ENCODE measurements at places on chromosomes 4 and X.

DNA sequence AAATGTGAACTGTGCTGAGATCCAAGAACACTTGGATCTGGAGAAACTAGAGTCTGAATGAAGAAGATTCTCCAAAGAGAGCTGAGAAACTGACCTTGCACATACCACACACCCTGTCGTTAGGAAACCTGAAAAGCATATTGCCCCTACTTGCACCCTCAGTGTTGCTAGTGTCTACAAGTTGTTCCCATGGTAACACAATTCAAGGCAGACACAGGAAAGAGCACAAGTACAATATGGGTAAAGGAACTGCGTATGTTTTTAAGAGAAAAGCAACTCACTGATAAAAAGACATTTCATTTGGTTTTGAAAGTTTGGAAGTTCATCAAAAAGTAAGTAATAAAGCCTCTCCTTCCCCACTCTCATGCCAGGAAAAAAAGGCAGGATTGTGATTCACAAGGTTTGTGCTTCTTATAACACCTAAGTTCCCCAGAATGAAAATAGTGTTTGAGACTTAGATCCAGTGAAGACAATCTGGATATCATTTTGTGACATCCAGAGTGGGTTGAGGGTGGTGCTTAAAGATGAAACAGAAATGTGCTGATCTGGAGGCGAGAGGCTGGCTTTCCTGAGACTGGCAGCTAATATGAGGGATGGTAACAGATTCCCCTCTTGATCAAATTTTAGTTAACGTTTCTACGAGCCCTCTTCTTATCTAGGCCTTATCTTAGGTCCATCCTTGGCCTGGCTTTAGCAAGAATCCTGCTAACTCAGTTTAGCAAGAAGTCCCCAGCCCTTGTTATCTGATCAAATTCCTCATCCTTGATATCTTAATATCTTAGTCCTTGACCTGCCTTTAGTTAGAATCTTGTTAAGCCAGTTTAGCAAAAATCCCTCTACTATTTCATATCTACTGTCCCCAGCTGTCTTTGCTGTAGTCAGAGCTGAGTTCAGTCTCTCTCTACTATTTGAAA lies 42.3 kb downstream of the NIPAL1 start:
- DNase-seq, result no peak

DNA sequence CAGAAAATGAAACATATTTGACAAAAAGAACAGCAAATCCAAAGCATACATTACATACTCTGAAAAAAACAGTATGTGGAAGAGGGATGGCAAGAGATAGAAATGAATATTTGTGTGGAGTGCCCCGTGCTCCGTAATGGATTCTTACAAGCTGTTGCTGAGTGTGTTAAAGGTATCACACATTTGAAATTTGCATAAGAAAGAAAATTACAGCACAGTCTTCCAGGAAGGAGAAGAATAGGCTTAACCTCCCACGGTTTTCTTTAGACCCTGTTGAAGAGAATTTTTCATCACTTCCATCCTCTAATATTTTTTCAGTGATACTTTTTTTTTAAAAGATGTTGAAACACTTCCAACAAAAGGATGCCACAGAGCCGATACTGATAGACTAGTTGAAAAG lies 1489.4 kb downstream of the RAPGEF2 start:
- DNase-seq, result no peak

DNA sequence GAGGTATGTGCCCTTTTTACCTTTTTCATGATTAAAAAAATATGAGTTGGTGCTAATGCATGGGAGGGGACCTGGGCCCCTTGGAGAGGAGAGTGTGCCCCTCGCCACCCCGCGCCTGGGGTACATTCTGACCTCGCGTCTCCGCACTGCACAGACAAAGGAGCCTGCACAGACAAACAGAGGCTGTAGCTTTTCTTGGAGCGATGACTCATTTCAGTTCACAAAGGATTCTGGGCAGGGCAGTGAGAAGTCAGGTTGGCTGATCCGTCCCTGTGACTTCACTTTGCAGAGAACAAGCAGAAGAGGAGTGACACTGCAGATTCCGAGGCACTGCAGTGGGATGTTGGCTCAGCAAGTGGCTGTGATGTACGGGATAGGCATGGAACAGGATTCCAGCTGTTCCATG lies 82.9 kb downstream of the STOX2 start:
- DNase-seq, result no peak

- no peak for DNase-seq
Measured at GRCh38 chrX:33183361-33183760, 28.0 kb downstream of the DMD start.

- DNase-seq, result no peak
Measured at GRCh38 chr4:155828628-155829027, 37.4 kb downstream of the ASIC5 start.

DNA sequence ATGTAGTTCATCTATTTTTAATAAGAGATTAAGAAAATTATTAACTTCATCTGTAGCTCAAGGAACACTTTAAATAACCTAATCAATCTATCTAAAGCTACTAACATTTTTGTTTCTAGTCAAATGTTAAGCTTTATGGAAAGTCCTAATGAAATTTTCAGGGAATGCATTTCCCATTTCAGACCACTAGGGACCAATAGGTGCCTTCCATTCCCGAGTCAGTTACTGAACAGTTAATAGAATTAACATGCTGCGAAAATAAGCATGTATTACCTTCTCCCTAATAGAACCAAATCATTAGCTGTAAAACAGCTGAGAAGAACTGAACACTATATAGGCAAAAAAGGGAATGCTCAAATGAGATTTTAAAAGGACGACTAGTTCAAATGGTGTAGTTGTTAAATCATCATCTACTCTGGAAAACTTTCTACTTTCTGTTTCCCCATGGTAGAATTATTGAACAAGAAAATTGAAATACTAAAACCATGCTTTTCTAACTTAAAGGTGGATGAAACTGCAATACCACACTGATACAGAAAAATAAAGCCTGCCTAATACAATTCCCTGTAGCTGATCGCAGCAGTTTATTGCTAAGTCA lies 22.5 kb downstream of the STX18 start:
- DNase-seq, result no peak

- no peak for DNase-seq
Measured at GRCh38 chrX:13263560-13264251, 56.1 kb downstream of the ATXN3L start.

DNA sequence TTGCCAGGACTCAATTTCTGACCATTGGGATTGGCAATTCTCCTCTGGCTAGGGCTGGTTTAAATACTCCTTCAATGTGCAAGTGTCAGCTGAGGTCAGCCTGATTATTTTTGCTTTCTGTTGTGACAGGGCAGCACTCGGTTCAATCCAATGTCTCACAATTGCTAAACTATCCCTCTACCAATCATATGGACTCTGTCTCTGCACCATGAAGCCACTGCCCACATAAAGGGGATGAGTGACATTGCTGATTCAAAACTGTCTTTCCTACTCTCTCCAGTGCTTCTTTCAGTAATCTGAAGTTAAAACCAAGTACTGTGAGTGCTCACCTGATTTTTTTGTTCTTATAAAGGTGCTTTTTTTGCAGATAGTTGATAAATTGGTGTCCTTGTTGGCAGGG lies 1030.7 kb downstream of the GLUD2 start:
- DNase-seq, result no peak

GRCh38 chr4:101172369-101172768 lies 175.0 kb downstream of the PPP3CA start:
- no peak for DNase-seq

DNA sequence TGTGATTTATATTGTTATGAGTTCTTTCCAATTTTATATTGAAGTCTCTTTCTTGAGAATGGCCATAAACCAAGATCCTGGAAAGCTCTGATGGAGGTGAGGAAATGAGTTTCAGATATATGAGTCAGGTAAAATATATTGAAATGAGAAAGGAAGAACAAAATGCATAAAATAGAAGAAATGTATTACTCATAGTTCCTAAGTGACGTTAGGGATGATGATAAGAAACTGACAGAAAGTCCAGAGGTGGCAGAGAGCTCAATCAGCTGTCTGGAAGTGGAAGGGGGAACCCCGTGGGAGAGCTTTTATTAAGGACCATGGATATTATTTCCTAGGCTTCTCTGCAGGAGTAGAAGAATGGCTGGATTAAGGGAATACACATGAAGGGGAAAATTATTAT lies 24.6 kb downstream of the UGT2B7 start:
- DNase-seq, result no peak

GRCh38 chr4:41258783-41259182 lies 2.1 kb downstream of the UCHL1 start:
- DNase-seq, result no peak

DNA sequence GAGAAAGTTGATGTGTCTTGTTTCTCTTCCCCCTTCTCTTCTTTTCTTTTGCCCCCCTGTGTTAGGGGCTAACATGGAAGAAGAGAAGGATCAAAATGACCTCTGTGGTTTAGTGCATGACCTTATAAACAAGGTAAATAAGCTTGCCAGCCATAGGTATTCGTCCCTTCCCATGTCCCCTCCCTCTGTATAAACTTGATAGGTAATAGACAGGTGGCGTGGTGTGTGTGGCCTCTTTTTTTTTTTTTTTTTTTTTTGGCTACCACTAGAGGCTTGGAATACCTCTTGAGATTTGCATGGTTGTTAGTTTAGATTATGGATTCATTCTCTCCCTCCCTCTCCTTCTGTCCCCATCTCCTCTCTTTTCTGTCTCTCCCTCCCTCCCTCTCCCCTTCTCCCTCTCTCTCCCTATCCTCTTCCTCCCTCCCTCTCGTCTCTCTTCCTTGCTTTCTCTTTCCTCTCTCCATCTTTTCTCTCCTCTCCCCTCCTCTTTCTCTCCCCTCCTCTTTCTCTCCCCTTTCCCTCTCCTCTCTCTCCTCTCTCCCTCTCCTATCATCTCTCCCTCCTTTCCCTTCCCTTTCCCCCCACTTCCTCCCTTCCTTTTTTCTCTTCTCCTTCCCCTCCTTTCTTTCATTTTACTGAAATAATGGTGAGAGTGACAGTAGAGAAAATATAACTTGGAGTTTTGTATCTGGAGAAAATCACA lies 134.4 kb downstream of the AFF1 start:
- DNase-seq, result no peak

DNA sequence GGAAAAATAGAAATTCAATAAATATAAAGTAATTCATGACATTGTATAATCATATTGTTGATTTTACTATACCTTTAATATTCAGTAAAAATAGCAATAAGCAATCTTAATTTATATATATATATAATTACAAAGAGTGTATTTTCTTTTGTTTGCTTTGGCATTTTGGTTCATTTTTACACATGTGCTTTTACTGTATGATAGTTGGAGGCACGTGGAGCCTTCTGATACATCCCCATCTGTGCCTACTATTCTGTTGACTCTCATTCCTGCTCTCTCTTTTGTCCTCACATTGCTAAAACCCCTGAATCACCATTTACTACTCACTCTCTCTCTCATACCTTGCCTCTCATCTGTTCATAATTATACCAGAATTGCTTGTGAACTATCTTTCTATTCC lies 106.4 kb upstream of the NDST4 start:
- DNase-seq, result no peak

- DNase-seq, result no peak
Measured at GRCh38 chr4:40190880-40191815, 5.7 kb upstream of the RHOH start.

- no peak for DNase-seq
Measured at GRCh38 chr4:47471591-47471990, 8.1 kb upstream of the COMMD8 start.

GRCh38 chr4:169800541-169800940 lies 42.8 kb upstream of the HPF1 start:
- DNase-seq, result no peak

DNA sequence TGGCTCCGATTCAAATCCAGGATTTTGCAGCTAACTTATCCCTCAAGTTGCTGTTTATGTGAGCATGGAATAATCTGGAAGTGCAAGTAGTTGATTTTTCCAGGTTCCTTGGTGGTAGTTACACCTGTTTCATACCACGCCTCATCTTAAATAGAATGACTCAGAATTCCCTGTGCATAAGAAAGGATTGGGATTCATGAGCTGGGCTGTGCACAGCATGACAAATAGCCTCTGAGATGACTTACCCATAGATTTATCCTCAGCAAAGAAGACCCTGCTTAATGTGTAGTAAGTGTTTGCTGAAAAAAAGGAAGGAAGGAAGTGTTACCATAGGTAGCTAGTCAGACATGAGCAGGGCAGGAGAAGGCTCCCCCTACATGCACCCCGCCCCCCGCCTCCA lies 777.7 kb upstream of the ADGRL3 start:
- DNase-seq, result no peak

GRCh38 chr4:16750216-16750615 lies 148.2 kb downstream of the LDB2 start:
- DNase-seq, result no peak

DNA sequence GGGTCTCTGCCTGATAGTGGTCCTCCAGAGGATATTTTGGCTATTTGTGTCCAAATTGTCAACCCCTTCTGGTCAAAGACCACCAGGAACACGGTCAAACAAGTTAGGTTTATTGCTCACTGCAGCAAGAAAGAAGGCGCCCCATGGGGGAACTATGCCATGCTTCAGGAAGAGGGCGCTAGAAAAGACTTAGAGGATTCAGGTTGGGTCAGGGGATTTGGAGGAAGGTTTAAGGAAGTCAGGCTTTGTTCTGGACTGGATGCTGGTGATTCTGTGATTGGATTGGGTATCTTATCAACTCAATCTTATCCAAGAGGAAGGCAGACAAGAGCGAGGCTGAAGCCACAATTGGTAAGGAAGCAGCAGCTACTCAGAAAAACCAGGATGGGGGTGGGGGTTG lies 14.3 kb upstream of the ELF4 start:
- no peak for DNase-seq

DNA sequence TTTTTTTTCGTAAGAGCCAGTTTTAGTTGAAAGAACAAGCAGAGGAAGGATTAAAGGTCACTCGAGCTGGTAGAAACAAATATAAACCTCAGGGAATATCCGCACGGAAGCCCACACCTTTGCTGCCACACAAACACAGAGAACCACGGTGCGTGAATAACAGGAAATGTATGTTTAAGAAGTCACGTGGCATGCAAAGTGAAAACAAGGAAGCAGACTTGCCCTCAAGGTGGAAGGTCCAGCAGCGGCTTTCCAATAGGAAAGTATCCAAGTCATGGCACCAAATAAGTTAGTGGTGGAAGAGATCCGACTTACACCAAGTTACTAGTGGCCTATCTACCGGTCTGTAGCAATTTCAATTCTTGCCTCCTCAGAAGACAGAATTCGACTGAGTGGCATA lies 215.5 kb downstream of the HHIP start:
- DNase-seq, result no peak

- DNase-seq, result no peak
Measured at GRCh38 chr4:94959307-94959706, 201.6 kb downstream of the BMPR1B start.

DNA sequence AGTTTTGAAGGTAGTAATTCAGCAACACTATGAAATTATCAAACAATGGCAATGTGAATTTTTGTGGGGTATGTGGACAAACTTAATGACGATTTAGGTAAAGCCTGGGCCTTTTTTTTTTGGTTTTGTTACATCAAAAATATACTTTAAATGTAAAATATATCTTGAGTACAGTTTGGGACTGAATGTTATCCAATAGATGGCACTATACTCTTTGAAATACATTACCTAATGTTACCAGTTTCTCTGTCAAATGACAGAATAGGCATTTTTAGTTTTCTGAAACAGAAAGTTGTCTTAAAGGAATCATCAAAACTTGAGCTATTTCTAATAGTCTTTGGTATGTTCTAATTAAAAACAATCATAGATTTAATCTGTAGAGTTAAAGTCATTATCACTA lies 1651.9 kb downstream of the C4orf33 start:
- DNase-seq, result no peak
